AG10803 (cell line): ENCODE measurements at places on chromosomes 13 and 19.

- DNase-seq, result peak; percentile 81
Measured at GRCh38 chr19:40687525-40688016, 2.9 kb downstream of the NUMBL start.

- DNase-seq, result no peak
Measured at GRCh38 chr13:110525328-110526319, 35.9 kb downstream of the RAB20 start.

- DNase-seq, result peak; percentile 94
Measured at GRCh38 chr13:98484289-98485219, 92.4 kb downstream of the STK24 start.

GRCh38 chr13:36456577-36456976 is 24.3 kb downstream of the CCNA1 start:
- no peak for DNase-seq

GRCh38 chr19:30148039-30148790 is 206.2 kb downstream of the URI1 start:
- DNase-seq, result no peak

DNA sequence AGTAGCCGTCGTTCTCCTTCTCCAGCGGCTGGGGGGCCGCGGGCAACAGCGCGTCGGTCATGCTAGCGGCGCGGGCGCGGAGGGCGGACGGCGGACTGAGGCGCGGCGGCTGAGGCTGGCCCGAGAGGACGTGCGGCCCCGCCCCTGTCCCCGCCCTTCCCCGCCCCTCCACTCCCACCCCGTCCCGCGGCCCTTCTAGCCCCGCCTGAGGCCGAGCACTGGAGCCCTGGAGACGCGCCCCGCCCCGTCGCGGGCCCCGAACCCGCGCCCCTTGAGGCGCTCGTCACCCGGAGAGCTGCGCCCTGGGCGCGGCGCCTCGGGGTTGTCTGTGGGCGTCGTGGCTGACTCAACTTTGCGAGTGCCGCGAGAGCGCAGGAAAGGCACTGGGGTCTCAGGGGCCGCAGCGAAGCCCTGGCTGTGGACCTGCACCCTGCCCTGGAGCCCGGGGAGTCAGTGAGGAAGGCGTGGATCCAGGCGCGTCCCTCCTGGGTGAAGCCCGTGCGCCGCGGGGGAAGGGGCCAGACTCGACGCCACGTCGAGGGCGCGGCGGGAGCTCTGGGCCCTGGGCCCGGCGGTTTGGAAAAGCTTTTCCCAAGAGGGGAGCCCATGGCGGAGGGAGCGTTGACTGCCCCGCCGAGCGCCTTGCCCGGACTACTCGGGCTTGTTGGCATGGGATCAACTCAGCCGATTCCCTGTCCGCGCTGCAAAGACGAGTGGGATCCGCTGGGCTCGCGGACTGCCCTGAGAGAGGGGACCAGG is at the start of gene RHPN2:
TSS of gene RHPN2 (minus strand) at position 97 of the 759 bp plus-strand sequence. CDS start at position 61, 36 bp downstream.
- peak; percentile 62 for DNase-seq

DNA sequence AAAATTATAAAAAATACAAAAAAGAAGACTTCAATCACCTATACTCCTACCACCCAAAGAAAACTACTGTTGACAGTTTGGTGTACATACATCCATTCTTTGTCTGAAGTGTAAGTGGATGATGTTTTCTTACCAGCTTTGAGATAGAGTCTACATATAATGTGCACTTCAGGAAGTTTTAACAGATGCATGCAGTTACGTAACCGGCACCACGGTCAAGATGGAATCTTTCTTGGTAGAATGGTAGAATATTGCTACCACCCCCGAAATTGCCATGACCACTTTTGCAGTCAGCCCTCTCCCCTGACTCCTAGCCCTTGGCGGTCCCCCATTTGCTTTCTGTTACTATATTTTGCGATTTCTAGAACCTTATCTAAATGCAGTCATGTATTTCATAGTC is 1.4 kb downstream of the CUL4A start:
- DNase-seq, result no peak

GRCh38 chr13:99990126-99990977 is 8.8 kb downstream of the ZIC2 start:
- no peak for DNase-seq

GRCh38 chr19:38728752-38729541 is 15.3 kb downstream of the CAPN12 start:
- DNase-seq, result no peak

- no peak for DNase-seq
Measured at GRCh38 chr13:27024074-27024461, 147.5 kb downstream of the USP12 start.

GRCh38 chr13:32881777-32882145 is 134.5 kb upstream of the KL start:
- no peak for DNase-seq

GRCh38 chr13:25112695-25113255 is 16.8 kb downstream of the PABPC3 start:
- DNase-seq, result no peak

DNA sequence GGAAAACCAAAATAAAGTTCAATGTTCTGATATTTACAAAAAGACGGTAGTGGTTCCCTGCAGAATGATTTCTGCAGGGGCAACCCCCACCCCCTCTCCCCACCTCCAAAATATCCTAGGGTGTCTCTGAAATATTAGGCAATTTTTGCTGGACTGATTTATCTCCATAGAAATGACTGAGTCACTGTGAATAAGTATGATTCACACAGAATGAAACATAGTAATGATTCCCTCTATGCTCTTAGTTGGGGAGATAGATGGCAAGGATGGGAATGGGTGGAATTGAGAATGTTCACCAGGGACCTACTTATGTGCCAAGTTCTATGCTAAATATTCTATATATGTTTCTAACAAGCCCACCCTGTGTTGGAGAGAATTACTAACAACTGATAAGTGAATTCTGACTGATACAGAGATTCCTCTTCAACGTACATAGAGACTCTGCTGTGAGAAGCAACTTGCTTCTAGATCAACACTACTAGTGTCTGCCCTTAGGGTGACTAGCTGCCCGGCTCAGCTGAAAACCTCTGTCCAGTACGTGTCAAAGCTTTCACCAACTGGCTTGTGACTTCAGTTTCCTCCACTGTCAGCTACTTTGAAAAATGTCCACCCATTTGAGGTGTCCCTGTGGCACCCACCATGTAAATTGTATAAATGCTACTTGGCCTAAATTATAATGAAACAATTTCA is 38.4 kb upstream of the RAP2A start:
- DNase-seq, result peak; percentile 37

DNA sequence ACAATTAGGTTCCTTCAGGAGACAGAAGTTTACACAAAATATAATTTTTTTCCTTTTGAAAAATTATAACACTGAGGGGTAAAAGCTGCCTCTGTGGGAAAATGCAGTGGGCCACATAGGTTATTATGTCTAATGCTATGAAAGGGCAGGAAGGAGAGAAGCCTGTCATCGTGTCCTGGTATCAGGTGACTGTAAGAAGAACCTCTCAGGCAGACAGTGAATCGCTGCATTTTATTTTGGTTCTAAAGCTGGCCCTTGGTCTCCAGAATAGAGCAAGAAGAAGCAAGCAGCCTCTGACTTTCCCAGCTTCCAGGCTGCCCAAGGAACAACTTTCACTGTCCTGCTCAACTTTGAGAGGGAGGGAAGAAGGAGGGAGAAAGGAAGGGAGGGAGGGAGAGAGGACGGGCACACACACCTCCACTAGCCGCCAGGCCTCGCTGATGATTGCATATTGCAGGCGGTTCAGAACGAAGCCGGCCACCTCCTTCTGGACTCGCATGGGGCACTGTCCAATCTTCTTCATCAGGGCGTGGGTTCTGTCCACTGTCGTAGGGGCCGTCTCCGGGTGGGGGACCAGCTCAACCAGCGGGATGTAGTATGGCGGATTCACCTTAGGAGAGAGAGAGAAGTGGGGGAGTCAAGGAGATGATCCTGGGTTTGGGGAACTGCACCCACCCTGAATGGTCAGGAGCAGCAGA is 93.8 kb downstream of the CRYL1 start:
- DNase-seq, result no peak

- no peak for DNase-seq
Measured at GRCh38 chr13:102470283-102470917, 68.6 kb upstream of the FGF14 start.

DNA sequence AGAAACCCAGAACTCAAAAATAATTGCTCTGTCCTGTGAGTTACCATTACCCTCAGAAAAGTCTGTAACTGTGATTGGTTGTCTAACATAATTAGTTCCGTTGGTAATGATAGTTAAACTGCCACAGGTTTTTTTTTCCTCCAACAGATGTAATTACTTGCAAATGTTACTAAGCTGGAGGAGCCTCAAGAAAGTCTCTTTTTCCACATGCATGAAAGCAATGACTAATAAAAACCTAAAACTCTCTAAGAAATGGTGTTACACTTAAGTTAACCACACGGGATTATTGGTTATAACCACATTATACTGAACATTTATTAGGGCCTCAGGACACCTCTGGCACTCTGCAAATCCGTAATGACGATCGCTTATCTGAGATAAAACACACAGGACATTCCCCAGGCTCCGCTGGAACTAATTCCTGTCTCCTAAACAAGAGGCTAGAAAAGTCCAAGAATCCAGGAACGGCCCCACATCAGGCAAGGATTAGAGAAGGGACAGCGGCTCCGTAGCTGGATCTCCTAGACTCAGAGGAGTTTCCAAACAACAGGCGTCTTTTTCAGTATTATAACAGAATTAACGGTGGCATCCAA is 753 bp downstream of the ZNF235 start:
- peak; percentile 45 for DNase-seq

DNA sequence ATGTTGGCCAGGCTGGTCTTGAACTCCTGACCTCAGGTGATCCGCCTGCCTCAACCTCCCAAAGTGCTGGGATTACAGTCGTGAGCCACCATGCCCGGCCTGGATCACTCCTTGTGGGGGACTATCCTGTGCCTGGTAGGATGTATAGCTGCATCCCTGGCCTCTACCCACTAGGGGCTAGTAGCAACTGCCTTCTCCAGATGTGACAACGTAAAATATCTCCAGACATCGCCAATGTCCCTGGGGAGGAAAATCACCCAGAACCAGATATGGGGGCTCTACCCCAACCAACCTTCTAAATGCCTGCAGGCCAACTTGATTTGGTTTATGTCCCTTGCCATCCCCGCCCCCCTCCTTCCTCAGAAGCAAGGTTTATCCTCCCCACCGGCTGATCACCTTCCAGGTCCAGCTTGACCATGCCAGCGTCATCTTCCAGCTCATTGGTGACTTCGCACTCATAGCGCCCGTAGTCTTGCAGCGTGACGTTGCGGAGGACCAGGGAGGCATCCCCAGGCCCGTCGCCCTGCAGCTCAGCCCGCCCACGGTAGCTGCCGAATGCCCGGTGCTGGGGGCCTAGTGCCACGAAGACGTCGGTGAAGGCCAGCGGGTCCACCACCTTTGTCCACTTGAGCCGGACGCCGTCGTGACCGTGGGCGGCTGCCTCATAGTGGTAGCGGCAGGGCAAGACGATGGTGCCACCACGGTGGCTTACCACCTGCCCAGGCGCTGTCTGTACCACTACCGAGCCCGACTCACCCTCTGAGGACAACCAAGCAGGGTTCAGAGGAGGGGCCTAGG is 12.5 kb downstream of the TM6SF2 start:
- no peak for DNase-seq

GRCh38 chr13:29850213-29850898 is at the start of gene UBL3:
TSS of gene UBL3 (minus strand) at chr13:29850617. CDS start at chr13:29849538, 1,079 bp downstream.
- peak; percentile 97 for DNase-seq

- peak; percentile 32 for DNase-seq
Measured at GRCh38 chr13:19772306-19772705, 10.4 kb downstream of the PSPC1 start.

- DNase-seq, result no peak
Measured at GRCh38 chr19:42422092-42422900, 4.9 kb downstream of the LIPE start.

DNA sequence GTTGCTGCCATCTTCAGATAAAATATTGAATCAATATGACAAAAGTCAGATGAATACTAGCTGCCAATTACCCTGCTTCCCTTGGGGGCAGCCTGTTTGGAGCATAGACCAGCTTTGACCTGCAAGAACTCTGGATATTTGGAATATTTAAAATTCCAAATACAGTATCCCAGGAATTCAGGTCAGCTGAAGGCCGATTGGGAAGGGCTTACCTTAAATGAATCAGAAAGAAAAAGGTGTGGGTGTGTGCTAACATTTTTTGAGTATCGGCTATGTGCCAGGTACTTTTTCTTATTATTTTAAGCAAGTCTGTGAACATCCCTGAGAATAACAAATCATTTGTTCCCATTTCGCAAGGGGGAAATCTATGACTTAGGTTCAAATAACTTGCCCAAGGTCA is 1.8 kb upstream of the RUBCNL start:
- DNase-seq, result no peak

GRCh38 chr19:33730858-33731607 is 65.6 kb upstream of the KCTD15 start:
- no peak for DNase-seq

DNA sequence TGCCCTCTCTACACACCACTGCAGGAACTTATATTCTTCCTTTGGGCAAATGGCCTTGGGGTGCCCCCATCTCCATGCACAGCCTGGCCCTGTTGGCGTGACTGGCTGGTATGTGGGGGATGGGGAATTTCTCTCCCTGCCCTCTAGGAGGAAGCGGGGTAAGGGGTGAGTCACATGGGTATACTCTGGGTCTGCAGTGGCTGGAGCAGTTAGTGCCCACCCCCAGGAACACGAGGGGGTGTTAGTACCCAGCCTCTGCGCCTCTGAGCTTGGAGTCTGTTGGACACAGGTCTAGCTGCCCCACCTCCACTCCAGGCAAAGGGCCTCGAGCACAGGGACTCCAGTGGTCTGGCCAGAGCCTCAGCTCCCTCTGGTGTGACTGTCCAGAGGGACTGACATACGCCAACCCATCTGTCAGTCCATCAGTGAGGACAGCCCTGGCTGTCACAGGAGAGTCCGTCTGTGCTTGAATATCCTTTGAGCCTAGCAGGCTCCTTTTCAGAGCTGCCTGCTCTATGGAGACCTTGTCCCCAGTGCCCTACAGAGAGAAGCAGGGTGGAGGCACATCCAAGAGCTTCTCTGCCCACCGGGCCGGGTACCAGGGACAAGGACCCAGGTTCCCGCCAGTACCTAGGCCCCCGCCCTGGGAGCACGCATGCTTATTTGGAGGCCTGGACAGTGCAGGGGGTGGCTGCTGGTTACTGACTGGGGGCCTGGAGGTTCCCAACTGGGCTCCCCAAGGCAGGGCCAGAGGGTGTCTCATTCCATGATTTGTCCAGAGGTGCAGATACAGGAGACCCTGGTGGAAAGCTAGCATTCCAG is 66.6 kb downstream of the CHST8 start:
- DNase-seq, result no peak

DNA sequence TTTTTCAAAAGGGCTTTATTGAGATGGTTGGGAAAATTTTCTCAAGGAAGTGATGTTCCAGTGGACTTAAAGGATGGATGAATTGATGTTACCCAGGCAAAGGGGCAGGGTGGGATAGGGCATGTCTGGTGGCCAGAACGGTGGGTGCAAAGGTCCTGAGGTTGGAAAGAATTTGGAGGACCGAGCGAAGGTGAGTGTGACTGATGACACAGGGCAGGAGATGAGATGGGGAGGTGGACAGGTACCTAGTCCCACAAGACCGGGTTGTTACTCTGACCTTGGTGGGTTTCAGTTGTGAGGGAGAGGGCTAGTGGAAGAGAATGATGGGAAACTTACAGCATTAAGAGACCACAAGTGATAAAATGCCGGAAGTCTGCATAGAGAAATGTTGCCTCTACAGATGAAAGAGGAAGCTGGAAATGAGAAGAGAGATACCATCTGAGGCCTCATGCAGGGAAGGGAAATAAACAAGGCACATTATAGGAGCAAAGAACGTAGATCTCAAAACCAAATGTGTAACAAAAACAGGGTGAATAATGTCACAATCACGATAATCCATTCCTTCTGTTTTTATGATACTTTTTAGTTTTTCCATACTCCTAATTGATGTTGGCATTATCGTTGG is 4.5 kb downstream of the ADGRE1 start:
- no peak for DNase-seq

GRCh38 chr19:7497292-7497691 is 8.5 kb upstream of the PEX11G start:
- no peak for DNase-seq
